Islet precursor cell (in vitro differentiated cells): ENCODE measurements at places on chromosomes 1 and 21.

DNA sequence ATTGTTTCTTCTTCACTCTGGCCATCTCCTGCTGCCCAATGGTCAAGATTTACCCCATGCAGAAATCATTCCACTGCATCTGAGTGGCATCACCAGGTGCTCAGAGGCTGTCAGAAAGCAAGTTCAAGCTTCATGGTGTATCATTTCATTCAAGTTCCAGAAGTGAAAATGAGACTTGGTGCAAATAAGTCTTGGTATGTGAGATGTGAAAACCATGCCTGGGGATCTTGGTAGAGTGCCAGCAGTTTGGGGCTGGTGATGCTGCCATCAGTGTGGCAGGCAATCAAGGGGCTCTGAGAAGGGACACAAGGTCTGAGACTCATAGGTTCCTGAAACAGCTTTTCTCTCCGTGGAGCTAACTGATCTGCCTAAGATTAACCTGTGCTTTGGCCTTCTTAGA, 52.0 kb downstream of the CD2 start:
- no peak for DNase-seq

DNA sequence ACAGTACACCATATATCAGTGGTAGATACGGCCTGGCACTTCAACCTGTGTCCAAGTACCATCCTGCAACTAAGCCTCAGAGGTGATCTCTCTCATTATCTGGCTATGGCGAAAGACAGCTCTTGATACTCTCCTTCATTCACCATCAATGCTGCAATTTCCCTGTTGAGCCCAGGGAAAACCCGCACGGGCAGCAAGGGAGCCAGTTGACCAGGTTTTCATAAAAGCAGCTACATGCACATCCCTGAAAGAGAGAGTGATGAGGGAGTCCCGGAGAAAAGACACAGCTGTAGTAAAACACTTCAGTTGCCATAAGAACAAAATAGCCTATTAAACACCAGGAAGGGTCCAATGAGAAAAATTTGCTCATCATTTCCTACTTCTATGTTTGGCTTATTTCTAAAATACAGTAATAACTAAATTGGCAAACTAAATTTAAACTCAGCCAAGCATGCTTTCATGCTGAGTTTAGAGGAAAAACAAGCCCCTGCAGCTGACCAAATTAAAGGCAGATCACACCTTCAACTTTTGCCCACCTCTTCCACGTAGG, 68.3 kb downstream of the CAPZB start:
- DNase-seq, result no peak

DNA sequence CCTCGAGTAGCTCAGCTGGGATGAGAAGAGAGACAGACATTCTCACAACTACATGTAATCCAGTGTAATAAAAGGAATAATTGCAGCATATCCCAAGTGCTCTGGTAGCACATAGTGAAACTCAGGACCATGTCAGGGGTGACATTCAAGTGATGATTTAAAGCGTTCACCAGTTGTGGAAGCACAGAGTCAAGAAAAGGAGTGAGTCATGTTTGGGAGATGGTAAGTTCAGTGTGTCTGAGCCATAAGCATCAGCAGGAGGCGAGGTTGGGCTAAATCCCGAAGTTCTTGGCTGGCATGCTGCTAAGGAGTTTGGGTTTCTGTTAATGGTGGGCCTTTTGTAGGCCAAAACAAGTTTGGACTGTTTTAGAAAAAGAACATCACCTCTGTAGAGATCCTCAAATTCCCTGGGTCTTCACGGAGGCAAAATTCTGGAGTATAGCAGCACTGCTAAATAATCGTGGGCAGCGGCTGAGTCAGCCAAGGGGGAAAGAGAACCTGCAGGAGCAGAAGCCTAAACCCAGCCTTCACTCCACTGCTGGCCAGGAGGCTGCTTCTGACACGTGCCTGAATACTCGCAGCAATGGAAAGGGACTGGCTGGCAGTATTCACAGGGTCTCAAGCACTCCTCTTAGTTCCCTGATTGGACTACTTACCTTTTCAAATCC, 7.2 kb upstream of the NHLH1 start:
- no peak for DNase-seq

DNA sequence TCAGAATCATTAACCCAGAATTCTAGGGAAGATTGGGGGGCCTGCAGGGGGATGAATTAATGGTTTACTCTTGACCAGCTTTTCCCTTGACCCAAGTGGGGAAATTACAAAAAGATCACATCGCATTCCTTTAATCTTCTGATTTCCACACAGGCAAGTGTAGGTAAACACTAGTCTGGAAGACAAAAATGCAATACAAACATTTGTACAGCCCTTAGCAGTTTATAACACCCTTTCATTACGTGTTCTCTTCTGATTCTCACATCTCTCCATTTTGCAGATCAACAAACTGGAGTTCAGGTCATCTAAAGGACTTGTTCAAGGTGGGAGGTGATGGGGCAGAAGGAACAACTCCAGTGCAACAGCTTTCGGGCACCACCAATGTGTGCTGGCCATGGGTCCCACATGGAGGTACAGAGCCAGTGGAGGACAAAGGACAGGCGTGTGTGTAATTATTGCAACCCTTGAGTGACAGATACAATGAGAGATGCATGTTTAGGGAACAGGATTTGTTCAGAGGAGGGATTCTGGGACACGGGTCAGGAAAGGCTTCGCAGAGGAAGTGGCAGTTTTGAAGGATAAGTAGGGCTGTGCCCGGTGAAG, 20.4 kb downstream of the ATF3 start:
- DNase-seq, result peak; percentile 36
